Renal pelvis (tissue), 12 donors: ENCODE measurements at places on chromosomes 12 and 14.
A peak's percentile ranks its signal among the peaks of the same experiment; 100 is the strongest.

DNA sequence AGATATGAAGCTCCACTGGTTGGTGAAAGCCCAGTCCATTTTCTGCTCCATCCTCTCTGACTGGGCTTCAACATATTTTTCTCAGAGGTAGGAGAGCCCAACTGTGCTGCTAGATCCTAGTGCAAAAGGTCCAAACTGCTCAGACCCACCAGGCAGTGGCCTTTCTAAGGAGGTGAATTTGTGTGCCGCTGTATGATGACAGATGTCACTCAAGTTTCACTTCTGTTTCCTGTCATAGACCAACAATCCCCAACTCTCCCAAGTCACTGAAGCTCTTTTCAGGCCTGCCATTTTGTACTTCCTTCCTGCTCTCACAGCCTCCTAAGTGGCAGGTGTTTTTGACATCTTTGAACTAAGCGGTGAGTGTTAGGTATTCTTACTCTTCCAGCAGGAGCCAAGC lies 16.4 kb upstream of the RNASE4 start:
- no peak for DNase-seq

GRCh38 chr12:54373649-54374561 lies 9.6 kb upstream of the GPR84 start:
- DNase-seq, result no peak

DNA sequence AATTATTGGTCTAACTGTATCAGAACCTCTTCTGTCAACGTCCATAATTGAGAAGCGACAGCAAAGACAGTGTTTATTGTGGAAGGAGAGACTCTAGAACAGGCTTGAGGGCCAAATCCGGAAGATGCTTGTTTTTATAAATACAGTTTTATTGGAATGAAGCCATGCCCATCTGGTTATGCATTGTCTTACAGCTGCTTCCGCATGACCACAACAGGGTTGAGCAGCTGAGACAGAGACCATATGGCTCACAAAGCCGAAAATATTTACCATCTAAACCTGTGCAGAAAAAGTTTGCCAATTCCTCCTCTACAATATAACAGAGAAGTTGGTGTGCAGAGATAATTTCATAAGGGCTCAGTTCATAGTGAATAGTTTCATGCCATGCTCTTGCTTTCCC lies 24.5 kb downstream of the PRKAB1 start:
- DNase-seq, result no peak

DNA sequence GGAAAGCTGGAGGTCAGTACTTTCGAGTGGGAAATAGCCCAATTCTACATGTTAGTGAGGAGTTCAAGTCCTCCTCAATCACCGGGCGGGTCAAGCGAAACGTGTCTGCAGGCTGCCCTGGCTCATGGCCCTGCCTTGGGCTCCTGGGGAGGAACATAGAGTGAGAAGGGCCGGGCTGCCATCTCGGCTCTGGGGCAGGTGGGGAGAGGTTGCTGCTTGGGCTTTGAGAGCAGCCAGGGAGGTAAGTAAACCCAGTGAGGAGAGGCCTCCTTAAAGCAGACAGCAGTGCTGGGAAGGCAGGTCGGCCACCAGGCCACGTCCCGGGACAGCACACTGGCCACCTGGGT lies 32.0 kb upstream of the UBC start:
- DNase-seq, result no peak

GRCh38 chr14:89266754-89267153 lies 150.3 kb downstream of the FOXN3 start:
- no peak for DNase-seq

GRCh38 chr12:71938728-71939385 lies at the start of gene TPH2:
TPH2 (plus strand) TSS chr12:71938845; CDS start chr12:71938987, 142 bp downstream.
- peak; percentile 79 for DNase-seq

DNA sequence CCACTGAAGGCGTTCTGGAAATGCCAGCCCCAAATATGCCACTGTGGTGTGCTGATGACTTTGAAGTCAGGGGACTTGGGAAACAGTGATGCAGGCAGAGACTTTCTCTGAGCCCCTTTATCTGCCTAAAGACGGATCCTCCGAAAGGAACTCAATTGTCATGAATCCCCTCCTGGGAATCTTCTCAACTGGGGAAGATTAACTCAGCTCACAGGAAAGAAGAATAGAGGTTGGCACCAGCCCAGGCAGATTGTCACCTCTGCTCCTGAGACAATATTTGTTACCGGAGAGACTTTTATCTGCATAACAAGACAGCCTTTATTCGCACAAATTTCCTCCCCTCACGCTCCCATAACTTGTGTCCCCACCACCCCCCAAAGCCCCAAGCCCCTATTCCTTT lies 414.4 kb downstream of the FUT8 start:
- no peak for DNase-seq

- no peak for DNase-seq
Observed at GRCh38 chr12:3202096-3202495, 124.9 kb downstream of the TSPAN9 start.

- no peak for DNase-seq
Observed at GRCh38 chr14:58863661-58864345, 226.0 kb downstream of the DACT1 start.

DNA sequence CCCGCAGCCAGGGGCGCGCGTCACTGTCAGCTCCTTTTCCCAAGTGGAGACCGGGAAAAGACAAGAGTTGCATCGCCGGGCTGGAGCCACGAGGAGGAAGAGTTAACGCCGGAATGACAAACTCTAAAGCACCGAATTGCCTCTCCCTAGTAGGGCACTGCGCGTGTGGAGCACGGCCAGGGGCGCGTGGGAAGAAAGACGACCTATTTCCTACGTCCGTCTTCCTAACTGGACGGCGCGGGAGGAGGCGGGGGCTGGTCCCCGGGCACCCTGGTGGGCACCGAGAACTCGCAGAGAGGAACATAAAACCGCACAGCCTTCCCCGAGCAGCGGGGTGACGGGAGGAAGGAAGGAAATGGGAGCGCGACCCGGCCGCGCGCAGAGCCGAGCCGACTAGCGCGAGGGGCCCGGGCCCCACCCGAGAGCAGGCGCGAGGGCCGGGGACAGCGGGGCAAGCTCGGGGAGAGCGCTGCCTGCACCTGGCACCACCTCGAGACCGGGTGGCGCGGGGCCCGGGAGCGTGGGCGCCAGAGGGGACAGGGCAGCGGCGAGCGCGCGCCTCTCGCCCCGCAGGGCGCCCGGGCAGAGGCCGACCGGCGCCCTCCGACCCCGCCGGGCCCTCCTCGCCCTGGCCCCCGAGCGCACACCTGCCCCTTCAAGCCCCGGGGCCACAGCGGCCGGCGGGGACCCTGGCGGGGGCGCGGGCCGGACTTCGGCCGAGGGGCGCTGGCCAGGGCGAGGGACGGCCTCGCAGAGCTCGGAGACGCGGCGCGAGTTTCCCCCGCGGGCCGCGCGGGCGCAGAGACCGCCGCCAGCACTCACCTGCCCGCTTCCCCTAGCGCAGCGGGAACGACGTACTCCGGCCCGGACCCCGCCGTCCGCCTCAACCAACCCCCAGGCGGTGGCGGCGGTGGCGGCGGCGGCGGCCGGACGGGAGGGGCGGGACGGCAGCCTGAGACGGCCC lies at the start of gene SETD3:
SETD3 (minus strand) TSS at position 954 of the 964 bp plus-strand sequence. CDS start 15,054 bp downstream, outside the sequence.
- DNase-seq, result peak; percentile 42

DNA sequence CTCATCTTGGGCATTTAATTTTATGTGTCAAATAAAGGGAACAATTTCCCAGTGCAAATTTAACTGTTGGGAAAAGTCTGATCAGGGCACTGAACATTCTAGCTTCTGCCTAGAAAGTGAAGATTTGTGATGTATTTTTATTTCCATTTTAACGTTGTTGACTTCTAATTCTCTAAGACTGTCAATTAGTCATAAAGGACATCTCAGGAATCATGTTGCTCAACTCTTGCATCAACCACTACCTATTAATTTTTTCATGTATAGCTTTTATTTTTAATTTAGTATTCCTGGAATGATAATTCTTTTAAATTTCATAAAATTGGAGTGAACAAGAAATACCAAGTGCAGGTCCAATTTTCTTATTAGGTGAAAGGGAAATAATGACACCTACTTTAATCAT lies 87.9 kb upstream of the METAP2 start:
- no peak for DNase-seq

- no peak for DNase-seq
Observed at GRCh38 chr12:113464452-113464775, 7.3 kb downstream of the LHX5 start.

DNA sequence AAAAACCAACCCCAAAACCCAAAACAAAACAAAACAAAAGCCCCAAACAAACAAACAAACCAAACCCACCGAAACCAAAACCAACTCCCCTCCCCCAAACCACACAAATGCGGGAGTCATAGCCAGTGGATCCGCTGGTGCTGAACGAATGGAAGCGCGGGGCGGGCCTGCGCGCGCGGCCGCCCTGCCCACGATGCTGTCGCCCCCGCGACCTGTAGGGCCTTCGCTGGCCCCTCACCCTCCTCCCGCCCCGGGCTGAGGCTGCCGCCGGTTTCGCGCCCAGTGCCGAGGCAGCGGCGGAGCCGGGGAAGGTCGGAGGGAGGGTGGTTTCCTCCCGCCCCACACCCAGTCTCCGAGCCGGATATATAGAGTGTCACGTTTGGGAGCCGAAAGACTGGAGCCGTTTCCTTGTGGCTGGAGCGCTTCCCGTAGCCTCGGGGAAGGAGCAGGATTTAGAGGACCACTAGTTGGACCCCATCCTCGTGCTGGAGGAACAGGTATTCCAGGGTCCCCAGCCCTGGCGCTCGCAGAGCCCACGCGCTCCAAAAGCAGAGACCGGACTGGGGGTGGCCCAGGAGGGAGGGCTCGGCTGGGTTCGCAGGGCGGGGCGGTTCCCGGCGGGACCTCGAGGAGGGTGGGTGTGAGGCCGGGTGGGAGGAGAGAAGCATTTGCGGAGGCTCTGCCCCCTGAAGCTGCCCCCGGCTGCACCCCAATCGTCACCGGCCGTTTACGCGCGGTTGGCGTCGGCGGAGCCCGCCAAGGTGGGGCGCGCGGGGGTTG lies at the start of gene FAR2:
FAR2 (plus strand) TSS at position 368 of the 780 bp plus-strand sequence. CDS start 121,172 bp downstream, outside the sequence.
- DNase-seq, result no peak

DNA sequence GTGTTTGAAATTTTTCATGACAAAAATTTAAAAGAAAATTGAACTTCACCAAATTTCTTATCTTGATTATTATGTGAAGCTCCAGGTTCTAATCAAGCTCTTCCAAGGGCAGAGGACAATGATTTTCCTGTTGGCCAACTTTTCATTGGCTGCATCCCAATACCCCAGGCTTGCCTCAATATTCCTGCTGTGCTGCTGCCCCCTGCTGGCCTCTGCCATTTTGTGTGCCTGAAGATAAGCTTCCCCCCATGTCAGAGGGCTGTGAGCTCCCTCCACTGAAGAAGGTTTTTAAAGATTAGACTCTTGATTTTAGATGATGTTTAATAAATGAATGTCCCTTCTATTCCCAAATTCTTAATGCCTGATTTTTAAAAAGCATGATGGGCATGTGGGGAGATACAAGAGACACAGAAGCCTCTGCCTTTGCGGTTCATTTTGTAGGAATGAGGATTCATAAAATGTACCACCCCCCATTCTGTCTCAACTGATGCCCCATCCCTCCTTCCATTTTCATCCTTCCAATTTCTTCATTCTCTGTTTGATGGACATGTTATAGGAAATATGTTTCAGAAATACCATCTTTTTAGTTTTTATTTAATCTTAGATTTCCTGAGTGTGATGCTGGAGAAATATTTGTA lies 76.7 kb upstream of the RGS6 start:
- peak; percentile 21 for DNase-seq

DNA sequence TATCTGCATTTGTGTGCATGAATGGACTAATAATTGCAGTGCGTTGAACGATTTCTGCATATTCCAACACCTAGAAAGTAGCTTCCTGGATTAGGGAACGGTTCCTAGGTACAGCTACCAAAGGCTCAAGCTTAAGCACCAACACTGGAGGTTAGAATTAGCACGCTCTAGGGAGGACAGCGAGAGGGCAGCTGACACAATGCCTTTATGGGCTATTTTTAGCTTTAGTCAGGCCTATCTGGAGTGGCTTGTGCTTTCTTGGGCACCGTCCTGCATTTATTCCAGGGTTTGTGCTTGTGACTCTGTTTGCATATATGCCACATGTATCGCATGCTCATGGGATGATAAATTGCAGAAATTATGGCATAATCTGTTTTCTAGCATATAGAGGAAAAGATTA lies 13.7 kb downstream of the ETV6 start:
- DNase-seq, result no peak

DNA sequence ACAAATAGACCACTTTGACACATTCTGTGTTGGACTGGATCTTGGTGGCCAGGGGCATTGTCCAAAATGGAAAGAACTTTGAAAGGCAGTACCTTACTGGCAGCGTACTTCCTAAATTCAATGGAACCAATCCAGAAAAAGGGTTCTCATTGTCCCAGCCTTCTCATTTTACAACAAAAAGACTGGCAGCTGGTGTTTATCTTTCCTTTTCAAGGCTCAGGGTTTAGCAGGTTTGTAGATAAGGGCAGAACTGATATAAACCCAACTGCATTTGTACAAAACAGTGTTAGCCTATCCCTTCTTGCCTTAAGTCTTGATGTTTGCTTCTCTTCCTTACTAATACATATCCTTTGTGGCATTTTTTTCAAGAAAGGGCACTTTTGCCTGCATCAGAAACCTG lies 7.7 kb downstream of the THAP2 start:
- DNase-seq, result no peak

DNA sequence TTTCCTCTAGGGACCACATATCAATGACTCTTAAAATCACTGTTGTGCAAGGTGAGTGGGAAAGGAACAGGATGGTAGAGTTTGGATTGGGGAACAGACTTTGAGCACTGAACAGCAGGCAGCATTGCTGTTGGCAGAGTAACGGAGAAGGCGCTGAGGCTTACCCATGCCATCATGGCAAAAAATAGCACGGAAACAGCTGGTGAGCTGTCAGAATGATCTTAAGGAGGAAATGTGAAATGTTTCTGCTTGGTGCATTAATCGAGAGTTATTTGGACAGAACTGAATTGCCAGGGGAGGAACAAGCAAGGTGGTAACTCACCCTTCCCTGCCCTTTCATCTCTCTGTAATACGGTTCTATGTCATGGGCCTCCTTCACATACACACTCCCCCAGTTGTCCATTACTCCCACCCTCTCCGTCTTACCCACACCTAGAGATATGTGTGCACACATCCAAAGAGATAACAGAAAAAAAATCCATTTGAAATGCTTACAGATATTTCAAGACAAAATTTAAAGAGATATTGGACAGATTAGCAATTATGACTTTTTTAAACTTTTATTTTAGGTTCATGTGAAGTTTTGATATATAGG lies 572.5 kb downstream of the DIO2 start:
- peak; percentile 50 for DNase-seq

GRCh38 chr12:95004610-95005009 lies 1.1 kb upstream of the NDUFA12 start:
- DNase-seq, result no peak

DNA sequence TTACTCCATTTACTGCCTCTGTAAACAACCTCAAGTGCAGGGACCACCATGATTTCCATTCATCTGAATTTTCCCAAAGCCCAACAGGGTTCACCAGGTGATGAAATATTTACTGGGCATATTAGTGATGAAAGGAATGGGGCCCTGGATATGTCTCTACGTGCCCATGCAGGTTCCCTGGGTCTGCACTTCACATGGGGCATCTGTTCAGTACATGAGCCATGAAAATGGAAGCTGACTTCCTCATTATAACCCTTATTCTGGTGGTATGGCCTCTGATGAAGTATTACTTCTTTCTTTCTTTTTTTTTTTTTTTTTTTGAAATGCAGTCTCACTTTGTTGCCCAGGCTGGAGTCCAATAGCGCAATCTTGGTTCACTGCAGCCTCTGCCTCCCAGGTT lies 26.5 kb upstream of the CORO1C start:
- DNase-seq, result no peak

- DNase-seq, result no peak
Observed at GRCh38 chr12:85688837-85689236, 147.4 kb downstream of the RASSF9 start.
